ENCODE measurements at places on chromosomes 7 and 10. TPM values are rescaled to one million over a fixed set of nuclear protein-coding genes. Genes with fewer than 3 reads are reported as not detected.

GRCh38 chr7:151025924-151026671 is 1.8 kb upstream of the ATG9B start:
- no peak for DNase-seq

- no peak for DNase-seq
Measured at GRCh38 chr10:97571622-97572021, 957 bp upstream of the ANKRD2 start.

GRCh38 chr10:53601260-53601875 is 828.8 kb upstream of the MBL2 start:
- DNase-seq, result peak; percentile 46

- no peak for DNase-seq
Measured at GRCh38 chr10:31644931-31645633, 283.5 kb downstream of the ARHGAP12 start.

GRCh38 chr10:29317423-29318021 is 28.7 kb downstream of the LYZL1 start:
- DNase-seq, result no peak

DNA sequence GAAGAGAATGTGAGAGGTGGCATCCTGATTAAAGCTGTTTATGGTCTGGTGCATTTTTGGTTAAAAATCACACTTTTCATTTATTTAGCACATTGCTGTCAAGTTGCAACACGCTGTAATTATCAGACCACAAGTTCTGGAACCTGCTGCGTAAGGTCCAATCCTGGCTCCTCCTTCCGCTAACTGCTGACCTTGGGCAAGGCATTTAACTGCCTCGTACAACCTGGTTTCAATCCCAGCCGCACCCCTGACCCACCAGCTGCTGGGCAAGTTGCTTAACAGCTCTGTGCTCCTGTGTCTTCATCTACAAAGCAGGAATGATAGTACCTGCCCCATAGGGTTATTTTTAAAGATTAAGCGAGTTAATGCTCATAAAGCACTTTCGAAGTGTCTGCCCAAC is 281.8 kb downstream of the PAXIP1 start:
- no peak for DNase-seq

GRCh38 chr10:103416436-103417147 is 20.2 kb downstream of the PDCD11 start:
- DNase-seq, result no peak

- DNase-seq, result no peak
Measured at GRCh38 chr7:128000854-128001265, 30.4 kb downstream of the LRRC4 start.

GRCh38 chr10:68075550-68076004 is 494 bp upstream of the HERC4 start:
- no peak for DNase-seq

GRCh38 chr10:61746377-61746776 is 83.6 kb downstream of the CABCOCO1 start:
- no peak for DNase-seq

- no peak for DNase-seq
Measured at GRCh38 chr7:94913391-94913790, 6.0 kb downstream of the PPP1R9A start.

GRCh38 chr7:158549616-158550393 is 37.8 kb downstream of the PTPRN2 start:
- DNase-seq, result peak; percentile 58

DNA sequence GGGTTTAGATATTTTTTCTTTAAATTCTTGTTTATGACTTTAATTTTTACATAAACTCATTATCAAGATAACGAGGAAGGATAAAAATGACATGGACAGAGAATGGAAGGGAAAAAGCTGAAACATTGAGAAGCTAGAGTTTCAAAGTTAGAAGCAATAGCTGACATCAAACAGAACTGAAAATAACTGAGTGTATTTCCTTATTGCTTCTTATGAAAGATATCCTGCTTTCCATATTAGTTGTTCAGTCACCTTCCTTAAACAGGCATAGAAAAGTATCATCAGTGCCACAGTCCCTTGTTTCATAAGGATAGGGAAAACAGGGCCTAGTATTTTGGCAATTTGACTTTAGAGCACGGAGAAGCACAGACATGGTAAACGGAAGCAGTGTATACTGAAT is 460.5 kb upstream of the GHITM start:
- no peak for DNase-seq

- DNase-seq, result no peak
Measured at GRCh38 chr7:17043012-17043877, 161.5 kb upstream of the AGR3 start.

DNA sequence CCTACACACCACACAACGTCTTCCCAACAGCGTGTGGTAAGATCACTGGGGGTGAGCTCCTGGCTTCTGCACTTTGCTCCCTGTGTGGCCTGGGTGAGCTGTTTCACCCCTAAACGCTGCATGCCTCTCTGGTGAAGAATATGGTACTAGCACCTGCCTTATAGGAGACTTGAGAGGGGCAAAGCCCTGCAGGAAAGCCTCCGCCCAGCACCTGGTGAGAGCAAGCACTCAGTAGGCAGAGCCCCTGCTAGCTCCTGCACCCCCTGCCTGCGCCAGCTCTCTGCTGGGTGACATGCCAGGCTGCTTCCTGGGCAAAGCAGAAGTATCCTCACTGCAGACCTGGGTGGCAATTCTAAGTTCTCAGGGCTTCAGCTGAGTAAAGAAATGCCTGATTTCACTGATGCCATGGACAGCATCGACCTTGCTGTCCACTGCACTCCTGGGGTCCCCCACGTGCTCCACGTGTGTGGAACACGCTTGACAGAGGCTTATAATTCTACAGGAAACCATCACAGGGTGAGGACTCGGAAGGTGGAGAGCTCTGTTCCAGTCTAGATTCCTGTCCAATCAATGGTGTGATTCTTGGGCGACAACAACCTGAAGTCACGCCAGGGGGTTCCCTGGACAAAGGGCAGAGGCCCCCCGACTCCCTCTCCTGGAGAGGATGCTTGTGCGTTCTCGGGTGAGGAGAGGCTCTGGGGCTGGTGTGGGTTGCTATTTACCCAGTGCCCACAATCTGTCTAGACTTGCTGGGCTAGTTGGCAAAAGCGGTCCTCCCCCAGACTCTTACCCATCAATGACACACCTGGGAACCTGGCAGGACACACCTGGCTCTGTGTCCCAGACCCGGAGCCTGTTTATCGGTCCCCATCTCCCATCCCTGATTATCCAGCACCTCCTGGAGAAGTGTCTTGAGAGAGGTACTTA is 5.0 kb upstream of the CALML5 start:
- DNase-seq, result no peak

GRCh38 chr7:54485044-54485443 is 57.1 kb upstream of the VSTM2A start:
- DNase-seq, result no peak

DNA sequence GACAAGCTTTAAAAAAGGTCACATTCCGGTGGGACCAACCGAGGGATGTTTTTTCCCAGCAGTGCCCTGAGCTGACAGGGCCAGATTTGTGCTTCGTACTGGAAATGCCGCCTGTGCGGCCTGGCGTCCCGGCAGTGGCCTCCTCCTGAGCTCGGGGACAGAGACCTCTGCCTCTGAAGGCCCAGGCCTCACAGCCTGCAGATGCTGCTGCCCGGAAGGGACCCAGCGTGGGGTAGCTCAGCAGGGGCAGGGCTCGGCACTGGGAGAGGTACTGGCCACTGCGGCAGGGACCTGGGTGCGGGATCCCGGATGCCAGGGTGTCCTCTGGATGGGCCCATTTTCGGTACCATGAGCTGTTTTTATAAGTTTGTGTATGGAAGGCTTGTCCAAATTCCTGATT is 52.4 kb upstream of the CFAP46 start:
- DNase-seq, result no peak

DNA sequence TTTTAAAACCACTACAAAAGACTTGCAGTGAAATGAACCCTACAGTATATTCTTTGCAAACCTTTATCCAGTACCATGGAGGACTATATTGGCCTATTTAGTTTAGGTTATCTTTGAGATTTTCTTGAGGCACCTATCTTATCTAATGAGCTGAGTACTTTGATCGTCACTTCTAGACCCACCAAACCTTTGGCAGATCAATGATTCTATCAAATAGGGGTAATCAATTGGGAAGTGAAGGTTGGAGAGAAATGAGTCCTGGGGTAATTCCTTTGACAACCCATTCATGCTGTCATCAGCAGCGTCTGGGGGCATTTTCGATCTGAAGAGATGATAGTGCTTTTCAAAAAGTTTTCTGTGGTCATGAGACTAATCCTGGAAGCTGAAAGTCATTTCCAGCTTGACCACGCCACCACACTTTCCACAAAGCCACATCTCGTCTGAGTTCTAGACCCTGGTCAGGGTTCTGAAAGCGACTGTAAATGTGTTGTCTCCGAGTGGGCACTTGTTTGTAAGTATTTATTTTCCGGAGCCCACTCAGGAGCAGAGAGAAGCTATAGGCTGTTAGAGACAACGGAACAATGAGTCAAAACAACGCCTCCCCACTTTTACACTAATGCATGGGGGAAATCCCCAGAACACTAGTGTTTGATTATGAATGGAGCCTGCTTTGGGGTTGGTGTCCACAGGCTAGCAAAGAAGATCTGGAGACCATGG is 4.8 kb downstream of the EGR2 start:
- no peak for DNase-seq

- DNase-seq, result no peak
Measured at GRCh38 chr10:118873738-118874105, 119.0 kb upstream of the CACUL1 start.

GRCh38 chr7:4851459-4852422 is 10.1 kb downstream of the PAPOLB start:
- no peak for DNase-seq

DNA sequence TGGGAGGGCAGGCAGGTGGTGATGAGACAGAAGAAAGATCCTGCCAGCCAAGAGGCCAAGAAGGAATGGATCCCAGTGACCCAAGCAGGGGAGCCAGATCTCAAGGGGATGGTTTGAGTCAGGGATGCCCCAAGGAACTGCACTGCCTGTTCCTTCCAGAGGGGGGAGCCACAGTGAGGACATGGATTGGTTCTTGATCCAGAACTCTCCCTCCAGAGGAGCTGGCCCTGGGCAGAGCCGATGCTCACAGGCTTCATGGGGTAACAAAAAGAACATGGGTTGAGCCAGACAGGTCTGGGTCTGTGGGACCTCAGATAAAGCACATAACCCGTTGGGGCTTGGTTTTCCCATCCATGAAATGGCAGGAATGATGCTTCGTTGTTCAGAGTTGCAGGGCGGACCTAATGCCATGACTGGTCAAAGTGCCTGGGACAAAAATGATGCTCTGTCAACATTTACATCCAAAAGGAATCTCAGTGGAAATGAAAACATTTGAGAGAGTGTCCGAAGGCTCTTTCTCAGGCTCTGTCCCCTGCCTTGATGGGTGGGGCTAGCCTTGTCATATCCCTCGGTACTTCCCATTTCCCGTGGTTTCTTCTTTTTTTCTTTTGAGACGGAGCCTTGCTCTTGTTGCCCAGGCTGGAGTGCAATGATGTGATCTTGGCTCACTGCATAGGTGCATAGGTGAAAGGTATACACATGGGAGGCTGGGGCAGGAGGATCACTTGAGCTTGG is 4.7 kb upstream of the DENND2A start:
- no peak for DNase-seq

DNA sequence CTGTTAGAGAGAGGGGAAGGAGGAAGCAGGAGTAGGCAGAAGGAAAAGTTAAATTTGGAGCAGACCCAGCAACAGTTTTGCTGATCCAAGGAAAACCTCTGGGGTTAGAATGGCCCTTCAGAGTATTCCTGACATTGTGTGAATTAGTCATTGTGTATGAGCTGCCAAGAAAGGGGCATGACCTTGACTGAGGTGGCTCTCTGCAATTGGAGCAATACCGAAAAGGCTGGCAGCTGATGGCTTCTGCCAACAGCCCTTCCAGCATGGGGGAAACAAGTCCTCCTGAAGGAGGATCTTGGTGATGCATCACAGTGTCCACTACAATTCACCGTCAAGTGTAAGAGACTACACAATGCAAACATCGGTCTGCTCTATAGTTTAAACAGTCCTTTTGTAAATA is 20.6 kb upstream of the WASL start:
- no peak for DNase-seq

DNA sequence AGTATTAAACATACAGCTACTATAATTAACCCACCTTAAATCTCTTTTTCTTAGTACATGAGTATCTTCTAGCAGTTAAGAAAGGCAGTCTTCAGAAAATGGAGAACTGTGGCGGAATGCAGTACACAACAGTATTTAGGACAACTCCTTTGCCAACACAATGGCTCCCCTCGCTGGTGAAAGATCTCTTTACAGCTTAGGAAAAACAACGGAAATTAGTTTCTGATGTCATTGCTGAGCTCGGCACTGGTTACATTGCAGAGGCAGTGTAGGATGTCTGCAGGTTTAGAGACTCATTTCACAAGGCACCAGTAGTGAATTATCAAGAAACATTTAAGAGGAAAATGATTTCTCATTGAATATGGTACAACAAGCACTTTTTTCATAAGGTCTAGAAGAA is 43.4 kb downstream of the GLRX3 start:
- DNase-seq, result no peak

- no peak for DNase-seq
Measured at GRCh38 chr7:156152390-156152789, 340.1 kb upstream of the SHH start.

DNA sequence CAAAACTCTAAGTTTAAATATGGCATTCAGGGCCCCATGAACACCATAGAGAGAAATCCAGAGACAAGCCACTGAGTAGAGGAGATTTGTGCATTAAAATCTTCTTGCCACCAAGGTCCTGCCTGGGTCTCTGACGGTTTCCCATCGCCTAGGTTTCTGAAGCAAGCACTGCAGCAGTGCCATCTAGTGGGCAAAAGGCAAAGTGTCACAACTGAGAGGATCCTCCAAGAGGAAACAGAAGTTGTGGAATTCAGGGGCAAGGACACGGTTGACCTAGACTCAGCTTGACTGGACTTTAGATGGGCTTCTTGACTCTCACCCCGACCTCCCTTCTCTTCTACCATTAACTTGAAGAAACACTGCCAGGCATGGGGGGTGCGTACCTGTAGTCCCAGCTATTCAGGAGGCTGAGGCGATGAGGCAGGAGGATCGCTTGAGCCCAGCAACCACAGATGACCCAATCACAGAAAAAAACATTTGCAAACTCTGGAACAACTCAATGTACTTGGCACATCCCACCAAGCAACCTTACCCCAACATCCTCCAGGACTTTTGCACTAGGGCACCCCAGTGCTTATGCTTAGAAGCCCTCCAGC is 604.1 kb downstream of the GALNT17 start:
- peak; percentile 69 for DNase-seq

DNA sequence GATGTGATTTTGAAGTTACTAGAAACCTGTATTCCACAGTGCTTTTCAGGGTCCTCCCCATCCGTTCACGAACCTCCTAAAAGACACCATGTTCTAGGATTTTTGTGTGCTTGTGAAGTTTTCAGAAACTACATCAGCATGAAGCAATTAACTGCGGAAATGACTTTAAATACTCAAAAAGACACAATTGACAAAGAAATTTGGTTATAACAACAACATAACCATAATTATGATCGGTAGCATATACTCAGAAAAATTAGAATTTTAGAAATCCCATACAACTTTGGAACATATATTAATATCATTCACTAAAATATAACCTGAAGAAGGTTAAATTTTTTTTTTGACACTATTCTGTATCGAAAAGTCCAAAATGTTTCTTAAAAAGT is 43.8 kb upstream of the FAM20C start:
- DNase-seq, result no peak

- DNase-seq, result no peak
Measured at GRCh38 chr7:13792208-13792607, 197.3 kb downstream of the ETV1 start.

Gene SNCG
- 6.8 TPM for polyA plus RNA-seq

Gene PNLIPRP3
- polyA plus RNA-seq, result not detected

Gene CYP2E1
- 3.2 TPM for polyA plus RNA-seq

Gene VENTX
- polyA plus RNA-seq, result 0.15 TPM

Gene HOXA6
- polyA plus RNA-seq, result 13.6 TPM

Gene CYTH3
- polyA plus RNA-seq, result 25.0 TPM

Gene HHEX
- 44.1 TPM for polyA plus RNA-seq

Gene SPRN
- 2.8 TPM for polyA plus RNA-seq

Gene C10orf105
- polyA plus RNA-seq, result 0.28 TPM

Gene LIPK
- not detected for polyA plus RNA-seq
